ENCODE measurements at places on chromosomes 3 and 15. TPM values are rescaled to one million over a fixed set of nuclear protein-coding genes. Genes with fewer than 3 reads are reported as not detected.

Gene FGF12
- total RNA-seq, result 136 TPM

Gene FAM3D
- not detected for total RNA-seq

Gene PEAK1
- 15.9 TPM for total RNA-seq

Gene SAMD7
- not detected for total RNA-seq

DNA sequence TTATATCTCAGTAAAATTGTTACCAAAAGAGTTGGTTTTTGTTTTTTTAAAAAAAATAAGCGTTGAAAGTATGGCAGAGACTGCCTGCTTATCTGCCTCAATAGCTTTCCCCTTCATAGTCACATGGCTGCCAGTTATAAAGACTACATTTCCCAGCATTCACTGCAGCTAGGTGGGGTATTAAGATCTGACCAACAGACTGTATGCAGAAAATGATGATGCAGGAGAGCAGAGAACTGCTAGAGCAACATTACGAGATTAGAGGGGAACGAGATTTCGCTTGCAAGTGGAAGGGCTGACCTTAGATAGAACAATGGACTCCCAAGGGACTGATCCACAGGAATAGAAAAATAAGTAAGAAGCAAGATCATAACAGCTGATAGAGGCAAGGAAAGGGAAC is 14.3 kb downstream of the RHOA start:
- DNase-seq, result no peak

GRCh38 chr3:167941234-167941995 is 154.3 kb downstream of the GOLIM4 start:
- no peak for DNase-seq

DNA sequence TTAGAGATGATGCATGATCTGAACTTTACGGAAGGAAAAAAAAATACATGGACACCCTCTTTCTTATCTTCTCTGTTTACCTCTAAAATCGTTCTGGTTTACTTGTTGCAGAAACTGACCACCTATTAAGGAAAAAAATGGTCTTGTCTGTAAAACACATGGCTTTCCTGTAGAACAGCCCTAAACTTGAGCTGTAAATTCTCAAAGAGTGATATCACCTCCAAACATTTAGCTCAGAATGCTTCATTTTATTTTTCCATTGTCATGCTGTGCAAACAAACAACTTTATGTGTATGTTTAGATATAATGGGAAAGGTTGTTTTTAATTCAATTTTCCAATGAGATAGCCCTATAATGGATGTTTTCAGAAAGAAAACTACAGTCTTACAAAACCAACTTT is 237.4 kb upstream of the NR2F2 start:
- DNase-seq, result no peak

GRCh38 chr3:98755601-98756000 is 7.5 kb upstream of the ST3GAL6 start:
- no peak for DNase-seq

DNA sequence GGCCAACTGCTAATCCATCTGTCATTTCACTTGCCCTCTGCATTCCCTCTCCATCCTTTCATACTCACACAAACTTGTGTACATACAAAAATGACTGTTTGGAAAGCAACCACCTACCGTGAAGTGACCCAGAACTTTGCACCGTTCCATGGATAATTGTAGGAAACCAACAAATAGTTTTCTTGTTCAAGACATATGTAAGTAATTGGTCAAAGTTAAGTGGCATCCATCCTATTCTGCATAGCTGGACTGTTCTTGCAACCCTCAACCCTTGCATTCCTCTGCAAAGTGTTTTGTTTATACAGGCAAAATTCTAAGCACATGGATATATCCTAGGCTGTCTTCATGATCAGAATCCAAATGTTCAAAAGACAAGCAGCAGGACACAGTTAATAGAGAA is 592.5 kb downstream of the MECOM start:
- DNase-seq, result no peak

DNA sequence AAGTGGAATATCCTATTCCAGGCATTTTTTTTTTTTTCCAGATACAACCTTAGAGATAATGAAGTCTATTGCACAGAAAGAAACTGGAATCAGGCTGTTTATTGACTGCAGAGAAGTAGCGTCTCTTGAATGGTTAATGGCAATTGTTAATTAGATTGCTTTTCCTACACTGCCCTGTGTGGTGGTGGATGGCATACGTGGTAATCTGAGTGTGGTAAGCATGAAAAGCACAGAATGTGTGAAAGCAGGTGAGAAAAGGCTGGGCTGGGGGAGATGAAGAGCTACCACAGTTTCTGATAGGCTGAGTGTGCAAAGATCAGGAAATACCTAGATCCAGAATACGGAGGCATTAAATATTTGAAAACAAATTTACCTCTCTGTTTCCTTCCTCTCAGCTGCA is 486.3 kb upstream of the TBL1XR1 start:
- no peak for DNase-seq

GRCh38 chr15:31440754-31441311 is 114.2 kb downstream of the KLF13 start:
- peak; percentile 66 for DNase-seq

- no peak for DNase-seq
These were observed 60.3 kb upstream of the PSMD6 start for GRCh38 chr3:64083575-64083974.

DNA sequence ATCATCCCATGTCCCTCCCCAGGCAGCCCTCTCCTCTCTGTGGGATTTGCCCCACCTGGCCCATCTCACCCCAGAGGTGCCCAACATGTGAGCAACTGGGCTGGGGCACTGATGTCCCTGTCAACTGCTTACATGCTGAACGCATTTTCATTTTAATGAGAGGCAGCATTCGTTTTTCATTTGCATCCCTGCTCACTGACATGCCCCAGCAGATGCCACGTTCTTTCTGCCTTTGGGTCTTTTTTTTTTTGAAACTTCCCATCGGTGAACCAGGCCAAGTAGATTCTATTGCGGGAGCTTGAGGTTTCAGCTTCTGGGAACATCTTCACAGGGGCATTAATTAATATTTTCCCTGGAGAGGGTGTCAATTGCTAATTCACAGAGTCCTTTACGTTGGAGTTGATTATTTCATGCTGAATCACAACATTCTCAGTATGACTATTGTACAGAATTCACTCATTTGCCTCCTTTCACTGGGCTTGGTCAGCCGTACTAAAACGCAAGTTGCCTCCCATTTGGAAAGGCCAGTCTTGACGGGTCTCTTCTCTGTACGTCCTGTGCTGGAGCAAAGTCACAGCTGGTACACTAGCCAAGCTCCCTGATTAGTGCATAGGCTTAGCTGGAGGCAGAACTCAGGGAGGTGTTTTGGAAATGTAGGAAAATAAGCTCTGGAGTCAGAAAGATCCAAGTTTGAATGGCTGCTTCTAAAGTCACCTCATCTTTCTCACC is 69.8 kb downstream of the CHRNA7 start:
- DNase-seq, result no peak

- DNase-seq, result no peak
These were observed 34.6 kb downstream of the PXYLP1 start for GRCh38 chr3:141266186-141266585.

DNA sequence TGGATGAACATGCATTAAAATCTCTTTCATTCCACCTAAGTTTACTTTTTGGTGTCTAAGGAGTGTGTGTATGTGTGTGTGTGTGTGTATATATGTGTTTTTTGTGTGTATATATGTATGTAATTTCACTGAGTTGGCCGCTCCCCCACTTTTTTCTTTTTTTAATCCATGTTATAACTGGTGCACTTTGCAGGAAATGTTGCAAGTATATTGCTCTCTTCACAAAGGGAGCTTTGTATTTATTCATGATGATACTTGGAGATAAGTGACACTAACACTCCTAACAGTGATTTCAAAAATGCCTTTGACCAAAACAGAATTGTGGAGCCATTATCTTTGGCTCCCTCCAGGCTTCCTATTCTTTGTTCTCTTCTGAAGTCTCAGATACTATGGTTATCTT is 95.8 kb downstream of the FNDC3B start:
- no peak for DNase-seq

Measured in frontal cortex (tissue), 4 donors.